ENCODE measurements at places on chromosomes 6 and 20.

DNA sequence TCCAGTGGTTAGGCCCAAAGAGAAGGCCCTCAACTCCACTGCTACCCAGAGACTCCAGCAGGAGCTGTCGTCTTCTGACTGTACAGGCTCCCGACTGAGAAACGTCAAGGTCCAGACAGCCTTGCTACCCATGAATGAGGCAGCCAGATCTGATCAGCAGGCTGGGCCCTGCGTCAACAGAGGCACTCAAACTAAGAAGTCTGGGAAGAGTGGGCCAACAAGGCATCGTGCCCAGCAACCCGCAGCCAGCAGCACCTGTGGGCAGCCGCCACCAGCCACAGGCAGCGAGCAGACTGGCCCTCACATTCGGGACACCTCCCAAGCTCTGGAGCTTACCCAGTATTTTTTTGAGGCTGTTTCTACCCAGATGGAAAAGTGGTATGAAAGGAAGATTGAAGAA lies 8.1 kb downstream of the LYRM2 start:
- no peak for DNase-seq

GRCh38 chr20:36115925-36116324 lies 38.6 kb upstream of the EPB41L1 start:
- no peak for DNase-seq

GRCh38 chr6:158087224-158087867 lies 80.7 kb downstream of the SERAC1 start:
- no peak for DNase-seq

- DNase-seq = no peak
Measured at GRCh38 chr6:16404456-16404855, 166.1 kb downstream of the GMPR start.

GRCh38 chr20:39909447-39909846 lies 779.6 kb downstream of the MAFB start:
- no peak for DNase-seq

DNA sequence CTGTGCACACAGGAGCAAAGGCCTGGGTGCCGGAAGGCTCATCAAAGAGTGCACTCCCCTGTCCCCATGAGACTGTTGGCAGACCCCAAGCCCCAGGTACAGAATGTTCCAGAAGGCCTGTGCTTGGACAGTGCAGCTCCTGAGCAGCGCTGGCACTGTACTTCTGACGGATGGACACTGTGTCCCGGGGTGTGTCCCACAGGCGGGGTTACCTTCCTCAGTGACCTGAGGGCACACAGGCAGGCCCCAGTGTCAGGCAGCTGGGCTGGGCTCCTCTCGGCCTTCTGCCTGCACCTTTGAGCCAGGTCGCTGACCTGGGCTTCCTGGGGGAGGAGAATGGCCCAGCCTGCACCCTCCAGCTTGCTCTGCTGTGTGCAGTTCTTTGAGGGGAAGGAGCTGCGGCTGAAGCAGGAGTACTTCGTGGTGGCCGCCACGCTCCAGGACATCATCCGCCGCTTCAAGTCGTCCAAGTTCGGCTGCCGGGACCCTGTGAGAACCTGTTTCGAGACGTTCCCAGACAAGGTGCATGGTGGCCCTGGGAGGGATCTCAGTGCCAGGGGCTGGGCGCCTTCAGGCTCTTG lies 30.1 kb downstream of the PYGB start:
- DNase-seq = no peak

DNA sequence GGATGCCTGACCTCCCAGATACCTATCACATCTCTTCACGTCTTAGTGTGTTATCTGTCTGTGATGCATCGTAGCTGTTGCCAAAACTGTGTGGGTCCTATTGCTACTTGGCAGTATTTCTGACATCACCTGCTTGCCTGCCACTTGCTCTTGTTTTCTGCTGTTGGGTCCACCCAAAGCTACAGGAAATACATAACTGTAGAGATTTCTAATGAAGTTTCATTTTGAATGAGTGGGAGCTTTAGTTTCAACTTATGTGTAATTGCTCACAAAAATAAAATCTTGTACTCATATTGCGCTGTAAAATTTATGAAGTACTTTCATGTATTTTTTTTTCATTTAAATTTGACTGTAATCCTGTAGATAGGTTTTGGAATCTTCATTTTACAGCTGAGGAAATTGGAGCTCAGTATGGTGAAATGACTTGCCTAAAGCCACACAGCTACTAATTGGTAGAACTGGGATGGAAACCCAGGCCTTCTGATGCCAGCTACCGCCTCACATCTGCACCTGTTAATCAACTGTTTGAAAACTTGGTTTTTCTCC lies 113.6 kb upstream of the MAN1A1 start:
- DNase-seq = no peak

DNA sequence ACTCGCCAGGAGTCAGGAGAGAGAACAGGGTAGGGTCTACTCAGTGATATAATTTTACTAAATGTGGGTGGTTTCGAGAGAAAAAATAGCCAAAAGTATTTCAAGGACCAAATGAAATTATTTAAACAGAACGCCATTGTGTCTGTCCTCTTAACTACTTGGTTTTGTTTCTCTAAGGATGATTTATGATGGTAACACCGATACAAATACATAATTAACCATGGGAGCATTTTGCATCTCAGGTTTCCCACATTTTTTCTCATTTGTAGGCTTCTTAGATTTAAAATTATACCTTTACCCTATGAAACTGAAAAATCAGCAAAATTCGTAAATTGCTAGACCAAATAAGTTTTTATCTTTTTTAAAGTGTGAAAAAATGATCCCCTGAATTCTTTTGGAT lies 188.2 kb downstream of the ZFP64 start:
- DNase-seq = no peak

DNA sequence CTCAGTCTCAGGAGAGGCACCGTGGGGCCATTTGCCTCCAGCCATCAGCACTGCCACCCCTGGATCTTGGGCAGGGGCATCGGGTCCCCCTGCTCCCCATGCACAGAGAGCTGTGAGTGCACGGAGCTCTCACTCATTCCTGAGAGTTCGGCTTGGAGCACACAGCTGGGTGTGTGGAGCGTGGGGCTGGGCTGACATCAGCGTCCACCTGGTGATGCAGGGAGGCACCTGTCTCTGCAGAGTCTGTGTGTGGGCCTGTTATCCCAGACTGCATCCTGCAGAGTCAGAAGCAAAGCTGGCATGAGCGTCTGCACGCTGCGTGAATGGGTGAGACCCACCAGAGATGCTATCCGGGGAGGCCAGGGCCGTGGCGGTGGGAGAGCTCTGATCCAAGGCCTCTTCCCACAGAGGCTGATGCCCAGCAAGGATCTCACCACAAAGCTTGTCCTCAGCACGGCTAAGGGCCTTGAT lies 248.8 kb upstream of the AFDN start:
- no peak for DNase-seq

DNA sequence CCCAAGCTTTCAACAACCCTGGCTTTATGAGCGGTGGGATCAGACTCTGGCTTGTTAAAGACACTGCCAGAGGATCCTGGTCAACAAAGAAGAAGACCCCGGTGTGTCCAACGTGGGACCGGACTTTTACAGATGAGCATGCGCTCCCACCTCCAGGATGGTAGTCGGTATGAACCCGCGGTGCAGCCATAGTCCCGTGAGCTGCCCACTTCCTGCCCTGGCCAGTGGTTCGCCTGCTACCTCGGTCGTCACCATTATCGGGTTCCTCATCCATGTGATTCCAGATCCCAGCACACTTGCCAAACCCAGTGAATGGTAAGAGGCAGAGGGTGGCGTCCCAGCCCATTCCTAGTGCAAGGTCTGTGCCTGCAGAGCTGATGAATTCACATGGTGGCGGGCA lies 112.7 kb downstream of the AGPAT4 start:
- no peak for DNase-seq

GRCh38 chr6:66638099-66638498 lies 931.1 kb upstream of the EYS start:
- no peak for DNase-seq

DNA sequence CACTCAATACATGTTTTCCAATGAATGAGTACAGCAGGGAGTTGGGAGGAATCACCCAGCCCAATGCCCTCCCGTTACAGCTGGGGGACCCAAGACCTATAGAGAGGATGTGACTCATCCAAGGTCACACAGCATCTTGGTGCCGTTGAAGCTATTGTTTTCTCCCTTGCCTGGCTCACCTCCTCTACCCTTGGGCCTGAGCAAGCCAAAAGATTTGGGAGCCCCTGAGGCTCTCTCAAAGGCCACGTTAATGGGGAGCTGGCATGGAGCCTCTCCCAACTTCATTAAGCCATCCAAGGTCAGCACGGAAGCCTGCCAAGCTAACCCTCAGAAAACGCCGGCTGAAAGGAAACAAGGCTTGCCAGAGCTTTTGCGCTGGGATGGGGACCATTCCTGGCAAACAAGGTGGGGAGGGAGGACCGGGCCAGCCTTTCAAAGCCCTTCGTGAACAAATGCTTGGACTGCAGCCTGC lies 30.4 kb downstream of the KCNB1 start:
- DNase-seq = no peak

DNA sequence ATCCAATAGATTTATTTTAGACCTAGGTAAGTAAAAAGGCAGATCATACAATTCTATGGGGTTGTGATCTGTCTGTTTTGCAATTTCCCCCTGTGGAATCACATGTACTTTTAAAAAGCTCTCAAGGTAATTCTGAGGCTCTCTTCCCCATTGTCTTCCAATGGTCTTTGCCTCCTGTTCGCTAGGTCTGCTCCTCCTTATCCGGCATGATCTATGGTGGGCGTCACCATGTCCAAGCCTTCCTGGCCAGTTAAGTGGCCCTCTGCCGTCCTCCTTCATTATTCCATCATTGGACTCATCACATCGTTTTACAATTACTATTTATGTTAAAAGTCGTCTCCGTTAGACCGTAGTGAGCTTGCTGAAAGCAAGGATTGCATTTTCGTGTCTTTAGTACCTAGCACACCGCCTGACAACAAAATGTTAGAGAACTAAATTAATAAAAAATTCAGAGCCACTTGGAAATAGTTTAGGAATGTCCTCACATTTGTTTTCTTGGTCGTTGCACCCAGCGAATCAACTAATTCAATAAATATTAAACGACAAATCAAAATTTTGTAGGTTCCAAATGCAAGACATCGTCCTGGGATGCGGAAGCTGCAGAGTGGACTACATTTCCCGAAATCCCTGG lies 2.2 kb upstream of the STXBP5 start:
- DNase-seq = peak; percentile 40

GRCh38 chr6:168206661-168207274 lies 112.8 kb downstream of the DACT2 start:
- no peak for DNase-seq

DNA sequence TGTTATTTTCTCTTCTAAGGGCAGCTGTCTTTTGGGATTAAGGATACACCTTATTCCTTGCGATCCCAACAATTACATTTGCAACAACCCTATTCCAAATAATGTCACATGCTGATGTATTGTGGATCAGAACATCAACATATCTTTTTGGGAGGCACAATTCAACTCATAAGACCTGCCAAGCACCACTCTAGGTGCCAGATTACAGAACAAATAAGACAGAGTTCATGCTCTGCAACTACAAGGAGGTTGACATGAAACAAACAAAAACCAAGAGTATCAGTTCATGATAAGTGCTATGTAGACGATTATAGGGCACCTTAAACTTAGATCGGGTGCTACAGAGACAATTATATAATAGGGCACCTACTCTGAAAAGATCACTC lies 203.2 kb upstream of the SGK1 start:
- no peak for DNase-seq

DNA sequence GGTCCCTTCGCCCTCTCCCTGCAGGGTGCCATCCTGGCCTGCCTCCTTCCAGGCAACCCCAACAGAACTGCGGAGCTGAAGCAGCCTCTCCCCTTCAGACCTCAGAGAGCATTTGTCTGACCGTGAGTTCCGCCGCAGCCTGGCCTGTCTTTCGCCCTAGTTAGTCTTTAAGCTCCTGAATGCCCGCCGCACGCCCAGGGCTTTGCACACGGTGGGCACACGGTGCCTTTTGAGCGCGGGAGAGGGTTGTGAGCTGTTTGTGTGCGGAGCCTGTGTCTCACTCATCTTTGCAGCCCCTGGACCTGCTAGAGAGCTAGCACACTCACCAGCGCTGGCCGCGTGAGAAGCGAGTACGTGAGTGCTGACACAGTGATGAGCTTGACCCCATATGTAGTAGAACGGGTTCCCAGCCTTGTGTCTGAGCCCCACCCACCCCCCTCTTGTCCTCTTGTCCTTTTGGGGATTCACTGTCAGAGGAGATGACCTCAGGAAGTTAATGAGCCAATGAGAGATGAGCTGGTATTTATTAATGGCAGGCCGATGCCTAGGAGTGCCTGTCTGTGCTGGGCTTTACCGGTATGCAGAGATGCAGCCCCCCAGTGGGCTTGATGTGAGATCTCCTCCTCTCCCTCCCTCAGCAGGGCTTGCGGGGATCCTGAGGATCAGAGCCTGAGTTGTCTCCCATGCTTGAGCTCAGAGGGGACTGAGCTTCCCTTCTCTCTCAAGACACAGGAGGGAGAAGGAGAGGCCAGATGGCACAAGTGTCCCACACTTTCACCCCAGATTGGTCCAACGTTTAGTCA lies 249.2 kb downstream of the FARS2 start:
- DNase-seq = no peak

DNA sequence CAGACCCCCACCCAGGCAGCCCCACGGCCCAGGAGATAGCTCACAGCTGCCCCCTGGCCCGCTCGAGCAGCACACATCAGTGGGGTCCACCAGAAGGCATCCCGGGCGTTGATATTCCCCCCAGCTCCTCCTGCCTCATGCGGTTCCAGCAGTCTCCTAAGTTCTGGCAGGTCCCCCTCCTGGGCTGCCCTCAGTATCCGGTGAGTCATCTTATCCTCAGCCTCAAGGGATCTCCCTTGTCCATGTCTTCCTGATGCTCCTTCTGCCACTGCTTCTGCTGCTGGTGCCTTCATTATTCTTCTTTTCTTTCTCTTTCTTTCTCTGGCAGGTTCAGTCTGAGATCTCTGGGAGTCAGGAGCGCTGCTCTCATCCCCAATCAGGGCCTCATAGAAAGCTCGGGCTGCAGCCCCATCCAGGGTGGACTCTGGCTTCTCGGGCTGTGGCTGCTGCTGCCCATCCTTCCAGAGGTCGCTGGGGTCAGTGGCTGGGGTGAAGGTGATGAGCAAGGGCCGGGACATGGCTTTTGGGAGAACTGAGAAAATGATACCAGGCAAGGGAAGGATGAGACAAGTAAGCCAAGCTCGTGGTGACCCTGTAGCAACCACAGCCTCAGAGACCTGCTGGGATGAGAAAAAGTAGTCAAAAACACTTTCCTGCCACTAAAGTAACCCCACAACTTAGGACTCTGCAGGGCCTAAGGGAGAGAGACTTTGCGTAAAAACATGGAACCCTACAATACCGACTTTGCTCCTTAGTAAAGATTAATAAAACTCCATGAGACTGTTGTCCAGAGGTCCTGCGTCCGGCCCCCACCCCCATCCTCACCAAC lies 622 bp downstream of the GPANK1 start:
- peak; percentile 87 for DNase-seq
